ENCODE measurements at places on chromosomes 7 and 10.

- DNase-seq = no peak
These were observed 29.4 kb upstream of the PCGF5 start for GRCh38 chr10:91190876-91191583.

DNA sequence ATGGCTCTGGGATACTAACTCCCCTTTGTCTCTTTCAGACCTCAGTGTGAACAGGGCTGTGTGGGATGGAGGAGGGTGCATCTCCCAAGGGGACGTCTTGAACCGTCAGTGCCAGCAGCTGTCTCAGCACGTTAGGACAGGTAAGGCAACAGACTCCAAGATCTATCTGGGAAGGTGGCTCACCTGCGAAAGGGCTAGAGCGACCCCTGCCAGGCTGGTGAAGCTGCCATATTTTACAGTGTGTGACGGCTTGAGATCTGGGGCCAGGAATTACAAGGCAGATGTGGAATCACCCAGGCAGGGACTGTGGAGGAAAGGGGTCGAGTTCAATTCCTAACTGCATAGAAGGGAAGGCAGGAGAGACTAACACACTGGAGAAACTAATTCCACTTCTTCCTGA is 11.2 kb downstream of the MUC17 start:
- DNase-seq = no peak

- no peak for DNase-seq
These were observed 29.3 kb downstream of the CRHR2 start for GRCh38 chr7:30652698-30653641.

DNA sequence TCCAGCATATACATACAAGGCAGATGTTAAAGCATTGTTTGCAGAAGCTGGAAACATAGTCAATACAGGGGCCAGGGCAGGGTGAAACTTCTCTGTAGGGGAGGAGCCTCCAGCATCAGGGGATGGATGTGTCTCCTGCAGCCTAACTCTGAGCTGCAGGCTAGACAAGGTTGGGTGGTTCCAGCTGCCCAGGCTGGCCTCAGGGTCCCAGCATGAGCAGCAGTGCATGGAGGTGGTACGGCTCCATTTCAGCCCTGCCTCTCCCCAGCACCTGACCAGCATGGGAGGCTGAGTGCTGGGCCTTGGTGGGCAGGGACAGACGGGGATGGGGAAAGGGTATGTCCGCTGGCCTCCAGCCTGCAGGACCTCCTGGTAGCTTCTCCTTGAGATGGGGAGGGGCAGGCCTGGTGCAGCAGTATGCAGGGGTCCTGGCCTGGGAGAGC is 7.4 kb upstream of the TBRG4 start:
- DNase-seq = no peak

DNA sequence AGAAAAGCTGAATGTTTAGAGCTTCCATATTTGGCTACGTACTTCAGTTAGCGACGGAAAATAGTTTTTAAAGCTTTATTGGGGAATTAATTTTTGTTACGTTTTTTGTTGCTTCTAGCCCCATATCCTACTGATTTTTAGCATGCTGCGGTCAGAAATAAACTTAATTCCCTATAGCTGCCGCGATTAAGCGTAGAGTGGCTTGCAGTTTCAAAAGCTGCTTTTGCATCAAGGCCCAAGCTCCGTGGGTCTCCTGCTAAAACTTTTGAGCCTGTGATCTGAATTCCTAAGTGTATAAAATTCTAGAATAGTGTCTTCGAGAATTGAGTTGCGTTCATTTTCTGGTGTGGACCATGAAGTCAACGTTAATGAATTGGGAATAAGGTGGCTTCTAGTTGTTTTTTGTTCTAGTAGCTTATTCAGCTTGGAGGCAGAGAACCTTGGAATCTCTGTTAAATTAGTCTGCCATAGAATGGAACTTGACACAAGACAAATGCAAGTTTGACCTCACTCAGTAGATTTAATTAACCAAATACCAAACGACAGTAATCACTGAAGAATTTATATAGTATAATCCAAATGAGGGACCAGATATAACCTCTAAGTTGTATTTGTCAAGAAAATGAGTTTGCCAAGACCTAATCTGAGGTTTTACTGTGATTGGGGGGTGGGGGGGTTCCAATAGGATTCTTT is 977 bp downstream of the CALU start:
- DNase-seq = no peak

GRCh38 chr7:157853789-157854065 is 516.9 kb downstream of the DNAJB6 start:
- no peak for DNase-seq

DNA sequence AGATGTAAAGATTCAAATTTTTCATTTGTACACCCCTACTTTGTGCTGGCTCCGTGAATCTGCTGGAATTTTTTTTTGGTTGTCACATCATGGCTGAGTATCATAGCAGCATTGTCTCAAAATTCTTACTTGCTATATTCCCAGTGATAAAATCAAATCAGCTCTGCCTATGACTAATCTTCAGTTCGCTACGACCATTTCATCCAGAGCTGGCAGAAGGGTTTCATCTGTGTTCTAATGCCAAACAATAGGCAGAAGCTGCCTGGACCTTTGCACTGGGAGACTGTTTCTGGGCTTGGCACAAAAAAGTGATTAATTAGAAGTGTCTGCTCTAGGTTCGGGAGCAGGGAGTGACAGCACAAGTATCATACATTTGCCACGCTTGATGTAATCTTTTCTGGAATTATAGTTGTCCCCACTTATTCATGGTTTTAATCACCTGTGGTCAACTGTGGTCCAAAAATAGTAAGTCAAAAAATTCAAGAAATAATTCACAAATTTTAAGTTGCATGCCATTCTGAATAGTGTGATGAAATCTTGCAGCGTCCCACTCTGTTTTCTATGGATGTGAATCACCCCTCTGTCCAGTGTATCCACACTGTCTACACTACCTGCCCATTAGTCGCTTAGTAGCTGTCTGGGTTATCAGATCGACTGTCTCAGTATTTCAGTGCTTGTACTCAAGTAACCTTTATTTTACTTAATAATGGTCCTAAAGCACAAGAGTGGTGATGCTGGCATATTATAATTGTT is 120.5 kb upstream of the IMMP2L start:
- no peak for DNase-seq

GRCh38 chr7:16661924-16662323 is 15.9 kb downstream of the BZW2 start:
- no peak for DNase-seq

- DNase-seq = no peak
These were observed 18.2 kb upstream of the MYH16 start for GRCh38 chr7:99254390-99254789.

GRCh38 chr10:110210674-110211464 is 3.5 kb downstream of the MXI1 start:
- DNase-seq = peak; percentile 99

GRCh38 chr7:11540271-11540761 is 291.7 kb downstream of the THSD7A start:
- DNase-seq = no peak

GRCh38 chr10:113711142-113711541 is 31.4 kb downstream of the CASP7 start:
- DNase-seq = no peak

DNA sequence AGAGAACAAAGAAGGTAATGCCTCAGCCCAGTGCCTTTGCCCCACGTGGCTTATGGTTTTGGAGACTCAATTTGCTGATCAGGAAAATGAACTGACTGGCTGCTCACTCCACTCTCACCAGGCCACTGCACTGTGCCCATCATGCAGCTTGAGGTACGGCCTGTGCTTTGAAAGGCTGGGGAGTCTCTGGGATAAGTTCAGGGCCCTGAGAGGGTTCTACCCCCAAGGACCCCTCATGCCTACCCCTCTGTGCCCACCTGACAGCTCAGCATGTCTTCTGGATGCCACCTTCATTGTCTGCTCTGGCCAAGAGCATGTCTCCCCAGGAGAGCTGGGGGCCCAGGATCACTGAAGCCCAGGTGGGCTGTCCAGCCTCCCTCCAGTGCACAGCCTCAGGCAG is 45.5 kb upstream of the ZNF722 start:
- DNase-seq = no peak

DNA sequence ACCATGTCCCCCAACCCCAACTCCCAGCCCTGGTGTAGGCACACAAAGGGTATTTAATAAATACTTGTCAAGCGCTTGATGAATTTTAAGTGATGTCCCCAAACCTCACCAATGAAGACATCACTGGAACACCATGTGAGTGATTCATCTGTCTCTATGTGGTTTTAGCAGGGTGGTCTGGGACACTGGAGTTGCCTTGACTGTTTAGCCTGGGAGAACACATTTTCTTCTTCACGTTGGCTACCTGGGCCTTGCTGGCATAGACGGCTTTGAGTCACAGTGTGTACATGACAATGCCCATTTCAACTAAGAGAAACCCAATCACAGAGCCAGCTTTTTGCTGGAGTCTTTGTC is 24.8 kb upstream of the SHH start:
- DNase-seq = no peak

DNA sequence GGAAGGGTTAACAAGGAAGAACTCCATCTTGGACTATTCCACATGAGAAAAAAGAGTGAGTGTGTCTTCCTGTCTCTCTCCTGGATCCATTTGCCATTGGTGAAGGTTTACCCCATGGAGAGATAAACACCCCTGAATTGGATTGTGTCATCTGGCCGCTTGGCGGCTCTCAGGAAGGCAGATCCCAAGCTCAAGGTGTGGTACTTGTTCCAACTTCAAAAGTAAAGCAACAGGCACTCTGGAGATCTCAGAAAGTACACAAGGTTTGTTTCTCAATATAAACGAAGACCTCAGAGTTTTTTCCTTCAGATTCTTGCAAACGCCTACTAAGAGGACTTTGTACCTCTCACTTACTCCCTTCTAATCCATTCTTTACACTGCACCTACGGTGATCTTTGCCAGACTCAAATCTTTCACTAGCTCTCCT is 116.7 kb downstream of the REEP3 start:
- DNase-seq = no peak
